ENCODE measurements at places on chromosomes 16 and 17. TPM values are rescaled to one million over a fixed set of nuclear protein-coding genes. Genes with fewer than 3 reads are reported as not detected.

The SLC16A5 gene
- total RNA-seq: 4.6 TPM

DNA sequence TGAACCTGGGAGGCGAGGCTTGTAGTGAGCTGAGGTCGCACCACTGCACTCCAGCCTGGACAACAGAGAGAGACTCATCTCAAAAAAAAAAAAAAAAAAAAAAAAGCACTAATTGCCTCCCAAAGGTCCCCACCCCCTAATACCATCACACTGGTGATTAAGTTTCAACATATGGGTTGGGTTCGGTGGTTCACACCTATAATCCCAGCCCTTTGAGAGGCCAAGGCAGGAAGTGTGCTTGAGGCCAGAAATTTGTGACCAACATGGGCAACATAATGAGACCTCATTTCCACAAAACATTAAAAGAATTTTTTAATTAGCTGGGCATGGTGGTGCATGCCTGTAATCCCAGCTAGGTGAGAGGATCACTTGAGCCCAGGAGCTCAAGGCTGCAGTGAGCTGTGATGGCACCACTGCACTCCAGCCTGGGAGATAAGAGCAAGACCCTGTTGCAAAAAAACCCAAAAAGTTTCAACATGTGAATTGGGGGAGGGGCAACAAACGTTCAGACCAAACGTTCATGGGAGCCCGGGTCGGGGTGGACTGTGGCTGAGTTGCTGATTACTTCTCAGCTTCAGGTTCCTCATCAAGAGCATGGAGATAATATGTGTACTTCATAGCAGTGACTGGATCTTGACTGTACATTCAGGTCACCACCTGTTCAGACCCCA lies 62.1 kb upstream of the NOL11 start:
- no peaks in the 10 kb centered on the region for H3K27me3 ChIP-seq
- H3K36me3 ChIP-seq: no peaks in the 10 kb centered on the region
- no peak overlapping the region for H3K27ac ChIP-seq
- DNase-seq: no peak
- no peak overlapping the region for H3K4me3 ChIP-seq
- no peaks in the 10 kb centered on the region for H3K4me1 ChIP-seq

GRCh38 chr16:26791169-26791568 lies 275.6 kb upstream of the C16orf82 start:
- no peak overlapping the region for H3K4me3 ChIP-seq
- DNase-seq: no peak
- no peaks in the 10 kb centered on the region for H3K36me3 ChIP-seq

DNA sequence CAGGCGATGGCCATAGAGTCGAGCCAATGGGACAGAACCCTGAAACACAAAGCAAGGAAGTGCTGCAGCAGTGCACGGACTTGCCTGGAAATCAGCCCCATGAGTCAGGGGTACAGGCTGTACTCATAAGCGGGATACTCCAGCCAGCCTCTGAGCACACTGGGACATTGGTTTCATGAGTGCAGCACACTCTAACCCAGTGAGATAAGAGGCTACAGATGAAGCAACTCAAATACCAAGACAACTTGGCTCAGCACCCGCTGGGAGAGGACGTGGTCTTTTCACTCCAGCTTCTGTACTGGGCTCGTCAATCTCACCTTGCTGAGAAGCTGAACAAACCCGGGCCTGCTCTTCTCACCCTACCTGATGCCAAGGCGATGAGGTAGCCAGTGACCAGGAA lies 98.2 kb downstream of the AXIN2 start:
- no peak overlapping the region for H3K27ac ChIP-seq
- no peaks in the 10 kb centered on the region for H3K36me3 ChIP-seq
- DNase-seq: no peak
- H3K27me3 ChIP-seq: no peaks in the 10 kb centered on the region
- H3K4me1 ChIP-seq: no peaks in the 10 kb centered on the region
- H3K4me3 ChIP-seq: no peak overlapping the region

DNA sequence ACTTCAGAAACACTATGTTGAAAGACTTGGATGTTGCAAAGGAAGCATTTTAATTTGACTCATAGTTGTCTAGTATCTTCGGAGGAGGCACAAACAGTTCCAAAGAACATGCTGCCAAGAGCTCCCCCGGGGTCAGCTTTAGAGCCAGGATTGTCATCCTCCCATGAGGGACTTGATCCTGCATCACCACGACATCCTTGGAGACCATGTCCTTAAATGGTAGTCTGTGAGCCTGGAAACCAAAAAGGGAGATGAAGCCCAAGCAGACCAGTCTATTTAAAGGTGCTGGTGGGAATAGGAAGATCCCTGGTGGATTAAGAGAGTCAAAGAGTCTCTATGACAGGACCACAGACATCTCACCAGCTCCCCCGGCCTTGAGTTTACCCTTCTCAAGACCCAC lies 33.3 kb upstream of the DYNLRB2 start:
- no peaks in the 10 kb centered on the region for H3K4me1 ChIP-seq

DNA sequence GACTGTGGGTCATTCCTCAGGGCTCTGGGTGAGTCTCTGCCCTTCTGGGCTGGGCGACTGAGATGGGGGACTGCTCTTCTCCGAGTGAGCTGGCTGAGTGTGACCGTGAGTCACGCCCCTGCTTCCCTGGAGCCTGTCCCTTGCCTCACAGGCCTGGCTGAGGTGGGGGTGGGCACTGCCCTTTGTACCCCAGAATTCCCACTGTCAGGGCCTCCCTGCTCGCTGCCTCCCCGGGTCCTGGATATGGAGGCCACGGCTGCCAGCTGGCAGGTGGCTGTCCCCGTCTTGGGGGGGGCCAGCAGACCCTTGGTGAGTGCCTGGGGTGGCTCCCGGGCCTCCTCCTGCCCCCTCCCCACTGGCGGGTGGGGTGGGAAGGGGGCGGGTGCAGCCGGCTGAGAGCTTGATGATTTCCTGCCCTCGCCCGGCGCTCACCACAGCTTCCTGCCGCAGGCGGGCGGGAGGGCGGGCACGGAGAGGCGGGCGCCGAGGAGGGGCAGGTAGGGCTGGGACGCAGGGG lies at the start of gene LAT:
LAT (plus strand) TSS at position 434 of the 517 bp plus-strand sequence. CDS start 366 bp downstream, outside the sequence.
- no peaks in the 10 kb centered on the region for H3K27me3 ChIP-seq
- no peak for DNase-seq
- peaks cover 50% of the 10 kb centered on the region for H3K36me3 ChIP-seq
- no peaks in the 10 kb centered on the region for H3K4me1 ChIP-seq
- H3K27ac ChIP-seq: no peak within 1 kb of the TSS
- peak within 1 kb of the TSS; percentile 12 for H3K4me3 ChIP-seq

DNA sequence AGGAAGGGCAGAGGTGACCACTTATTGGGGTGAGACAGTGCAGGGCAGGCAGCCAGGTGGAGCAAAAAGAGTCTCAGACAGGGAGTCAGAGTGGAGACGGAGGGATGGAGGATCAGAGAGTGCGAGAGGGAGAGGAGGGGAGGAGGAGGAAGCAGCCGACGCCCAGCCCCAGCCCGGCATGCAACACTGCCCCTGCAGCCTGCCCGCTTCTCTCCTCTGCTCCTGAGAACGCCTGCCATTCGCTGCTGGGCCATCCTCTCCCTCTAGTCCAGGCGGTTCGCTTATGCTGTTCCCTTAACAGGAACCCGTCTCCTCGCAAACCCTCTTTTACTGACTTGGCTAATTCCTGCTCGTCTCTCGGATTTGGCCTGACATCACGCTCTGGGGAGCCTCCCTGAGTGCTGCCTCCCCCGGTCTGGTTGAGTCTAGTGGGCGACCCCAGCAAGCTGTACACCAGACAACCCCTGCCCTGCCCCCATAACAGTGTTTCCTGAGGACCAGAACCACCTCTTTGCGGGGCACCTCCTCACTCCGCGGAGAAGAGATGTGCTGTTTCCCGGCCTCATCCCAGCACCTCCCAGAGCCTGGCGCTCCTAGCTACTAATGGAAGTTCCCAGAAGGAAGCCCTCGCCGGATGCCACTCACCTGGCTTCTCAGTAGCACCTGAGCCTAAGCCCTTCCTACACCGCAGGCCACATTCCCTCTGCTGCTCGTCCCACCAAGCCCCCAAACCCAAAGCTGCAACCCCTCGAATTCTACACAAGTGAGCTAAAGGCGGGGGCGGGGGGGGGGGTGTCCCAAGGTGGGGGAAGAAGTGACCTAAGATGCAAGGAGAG lies 61.2 kb upstream of the CCL1 start:
- no peak overlapping the region for H3K4me3 ChIP-seq
- peaks cover 21% of the 10 kb centered on the region for H3K4me1 ChIP-seq
- no peak overlapping the region for H3K27ac ChIP-seq
- no peak for DNase-seq
- H3K27me3 ChIP-seq: peaks cover 29% of the 10 kb centered on the region
